Large intestine (tissue), 12 donors: ENCODE measurements at places on chromosomes 3 and 15. TPM values are rescaled to one million over a fixed set of nuclear protein-coding genes. Genes with fewer than 3 reads are reported as not detected.

- DNase-seq, result no peak
Measured at GRCh38 chr3:168684519-168684918, 588.8 kb upstream of the GOLIM4 start.

DNA sequence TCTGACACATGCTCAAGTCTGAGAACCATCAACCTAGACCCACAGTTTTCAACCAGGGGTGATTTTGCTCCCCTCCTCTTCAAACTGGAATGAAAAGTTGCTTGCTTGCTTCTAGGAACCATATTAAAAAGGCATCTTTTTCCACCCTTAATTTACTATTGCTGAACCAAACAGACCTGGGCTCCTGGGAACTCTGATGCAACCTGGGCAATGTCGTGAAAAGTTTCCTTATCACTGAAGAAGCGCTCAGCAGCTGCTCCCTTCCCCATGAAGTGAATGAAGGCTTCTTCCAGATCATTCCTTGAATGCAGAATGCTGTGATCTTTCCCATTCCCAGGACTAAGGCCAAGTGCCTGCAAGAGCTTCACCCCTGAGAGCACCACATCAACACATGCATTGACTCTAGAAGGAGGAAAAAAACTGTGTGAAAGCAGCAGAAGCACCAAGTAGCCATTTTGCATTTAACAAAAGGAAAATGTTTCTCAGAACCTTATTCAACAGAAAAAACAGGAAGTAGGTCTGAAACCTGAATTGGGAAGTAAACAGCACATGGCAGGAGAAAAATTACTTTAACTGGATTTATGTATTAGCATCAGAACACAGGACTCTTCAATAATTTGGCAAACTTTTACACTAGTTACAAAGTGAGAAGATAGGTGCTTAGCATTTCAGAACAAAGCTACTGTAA is 8.7 kb downstream of the ADPGK start:
- DNase-seq, result no peak

DNA sequence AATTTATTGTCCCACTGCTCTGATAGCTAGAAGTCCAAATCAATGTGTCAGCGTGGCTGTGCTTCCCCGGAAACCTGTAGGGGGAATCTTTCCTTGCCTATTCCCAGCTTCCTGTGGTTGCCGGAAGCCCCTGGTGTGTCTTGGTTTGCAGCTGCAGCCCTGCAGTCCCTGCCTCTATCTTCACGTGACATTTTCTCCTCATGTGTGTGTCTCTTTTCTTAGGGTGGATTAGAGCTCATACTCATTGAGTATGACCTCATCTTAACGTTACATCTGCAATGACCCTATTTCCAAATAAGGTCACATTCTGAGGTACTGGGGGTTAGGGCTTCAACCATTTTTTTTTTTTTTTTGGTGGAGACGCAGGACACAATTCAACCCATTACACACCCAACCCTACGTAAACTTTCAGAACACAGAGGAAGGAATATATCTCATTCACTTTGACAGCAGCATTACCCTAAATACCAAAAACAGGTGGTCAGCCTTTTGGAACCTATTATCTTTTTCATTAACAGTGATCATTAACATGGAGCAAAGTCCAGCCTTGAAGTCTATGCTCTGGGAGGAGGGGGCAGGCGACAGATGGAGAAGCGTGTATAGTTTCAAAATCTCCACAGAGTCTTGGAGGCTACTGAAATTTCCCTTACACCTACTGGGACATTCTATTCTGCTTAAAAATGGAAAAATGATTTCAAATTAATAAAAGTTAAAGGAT is 88.6 kb downstream of the RYK start:
- peak; percentile 59 for DNase-seq

DNA sequence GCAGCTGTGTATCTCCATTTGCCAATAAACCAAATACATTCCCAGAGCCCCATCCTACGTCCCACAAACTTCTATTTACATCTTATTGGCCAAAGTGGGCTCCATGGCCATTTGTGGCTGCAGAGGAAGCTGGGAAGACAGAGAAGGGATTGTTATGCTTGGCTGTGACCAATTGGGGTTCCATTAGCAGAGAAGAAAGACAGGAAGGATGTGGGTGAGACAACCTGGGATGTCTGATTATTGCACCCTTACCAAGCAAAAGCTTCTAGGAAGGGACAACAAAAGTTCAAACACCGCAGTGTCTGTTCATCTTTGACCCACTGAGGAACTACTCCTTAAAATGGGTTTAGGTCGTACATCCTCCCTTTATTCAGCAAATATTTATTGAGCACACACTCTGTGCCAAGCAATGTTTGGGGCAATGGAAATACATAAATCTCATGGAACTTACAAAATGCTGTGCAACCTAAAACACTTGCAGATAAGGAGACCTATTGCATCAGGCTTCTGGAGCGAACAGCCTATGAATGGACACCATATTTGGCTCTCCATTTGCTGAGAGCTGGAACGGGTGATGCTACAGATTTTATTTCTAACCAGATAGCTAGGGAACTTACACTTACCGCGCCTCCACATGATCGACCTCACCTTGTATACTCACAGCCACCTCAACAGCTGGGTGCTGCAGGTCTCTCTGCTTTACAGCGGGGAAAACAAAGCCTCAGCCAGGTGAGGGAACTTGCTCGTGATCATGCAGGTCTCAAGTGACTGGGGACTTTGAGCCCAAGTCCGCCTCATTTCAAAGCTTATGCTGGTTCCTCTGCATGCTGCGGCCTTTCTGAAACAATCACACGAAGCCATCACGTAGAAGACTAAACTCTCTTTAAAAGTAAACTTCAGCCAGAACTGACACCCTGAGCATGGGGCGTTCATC is 21.4 kb upstream of the NR2E3 start:
- DNase-seq, result peak; percentile 92

DNA sequence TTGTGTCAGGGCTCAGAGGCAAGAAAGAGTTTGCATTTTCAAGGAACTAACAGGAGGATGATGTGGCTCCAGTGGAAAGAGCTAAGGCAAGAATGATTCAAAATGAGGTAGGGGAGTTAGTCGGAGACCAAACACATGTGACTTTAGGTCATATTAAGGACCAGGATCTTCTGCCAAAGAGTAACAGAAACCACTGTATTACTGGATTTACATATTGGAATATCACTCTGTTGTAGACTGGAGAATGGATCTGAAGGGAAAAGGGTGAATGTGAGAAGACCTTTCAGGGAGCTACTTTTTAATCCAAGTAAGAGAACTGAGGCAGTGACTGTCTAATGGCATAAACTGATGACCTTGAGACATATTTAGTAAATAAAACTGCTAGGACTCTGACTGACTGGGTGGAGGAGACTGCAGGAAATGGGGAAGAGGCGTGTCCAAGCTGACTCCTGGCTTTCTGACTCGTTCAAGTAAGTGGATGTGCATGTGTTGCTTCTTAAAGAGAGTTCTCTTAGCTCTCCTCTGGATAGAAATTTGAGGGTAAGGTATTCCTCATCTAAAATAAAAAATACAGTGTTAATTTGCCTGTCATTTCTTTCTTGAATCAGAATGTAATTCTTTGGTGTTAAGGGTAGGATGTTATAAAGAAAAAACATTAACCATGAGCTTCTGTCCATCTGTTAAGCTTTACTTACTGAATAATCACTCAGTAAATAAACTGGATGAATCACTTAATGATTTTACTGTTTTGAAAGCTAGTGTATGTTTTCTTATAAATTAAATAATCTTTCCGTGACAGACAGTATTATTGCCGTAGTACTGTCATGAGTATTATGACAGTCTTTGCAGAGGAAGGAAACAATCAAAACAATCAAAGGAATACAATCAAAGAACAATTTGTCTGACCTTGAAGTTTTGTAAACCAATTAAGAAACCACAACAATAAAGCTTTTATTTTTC is 58.3 kb upstream of the CFAP20DC start:
- DNase-seq, result peak; percentile 17

DNA sequence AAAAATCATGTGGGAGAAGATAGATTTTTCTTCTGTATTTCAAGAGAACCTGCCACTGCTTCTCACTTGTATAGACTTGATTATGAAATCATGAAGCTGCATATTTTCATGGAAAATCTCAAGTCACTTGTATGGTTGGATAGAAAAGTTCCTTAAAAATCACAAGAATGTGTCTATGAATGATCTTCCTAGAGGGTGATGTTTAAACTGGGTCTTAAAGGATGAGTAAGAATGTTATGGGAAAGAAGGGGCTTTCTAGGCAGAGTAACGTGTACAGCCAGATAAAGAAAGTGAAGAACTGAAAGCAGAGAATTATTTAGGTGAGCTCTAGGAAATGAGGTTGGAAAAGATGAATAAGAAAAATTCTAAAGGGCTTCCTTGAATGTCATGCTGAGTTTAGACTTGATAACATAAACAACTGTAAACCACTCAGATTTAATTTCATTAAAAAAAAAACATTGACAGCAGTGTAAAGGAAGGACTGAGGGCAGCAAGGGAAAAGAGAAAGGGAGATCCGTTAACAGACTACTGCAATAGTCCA is 5.0 kb downstream of the CD47 start:
- DNase-seq, result no peak

DNA sequence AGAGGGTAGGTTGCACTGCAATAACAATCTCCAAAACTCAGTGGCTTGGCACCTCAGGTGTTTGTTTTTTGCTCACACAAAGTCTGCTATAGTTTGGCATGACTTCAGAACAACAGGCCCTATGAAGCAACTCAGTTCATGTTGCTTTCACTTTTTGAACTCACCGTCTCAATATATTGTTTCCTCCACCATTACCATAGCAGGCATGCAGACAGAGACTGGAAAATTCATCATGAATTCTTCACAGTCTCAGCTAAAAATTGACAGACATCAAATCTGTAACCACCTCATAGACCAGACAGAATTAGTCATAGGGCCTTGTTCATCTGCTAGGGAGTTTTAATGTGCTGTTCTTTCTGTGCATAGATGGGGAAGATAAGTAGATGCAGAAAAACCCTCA is 161.4 kb upstream of the POU1F1 start:
- no peak for DNase-seq

DNA sequence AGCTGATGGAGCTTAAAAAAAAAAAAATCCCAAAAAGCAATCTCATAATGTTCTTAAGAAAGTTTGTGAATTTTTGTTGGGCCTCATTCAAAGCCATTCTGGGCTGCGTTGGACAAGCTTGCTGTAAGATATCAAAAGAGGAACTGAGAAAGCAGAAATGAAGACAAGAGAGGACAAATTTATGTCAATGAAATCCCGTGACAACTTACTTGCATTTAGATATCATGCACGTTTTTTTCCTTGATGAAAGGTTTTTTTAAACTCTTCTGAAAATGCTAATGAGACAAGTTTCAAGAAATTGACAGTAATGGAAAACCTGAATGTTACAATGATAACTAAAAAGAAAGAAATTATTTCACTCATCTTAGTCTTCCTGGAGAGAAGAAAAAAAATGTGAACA is 662.9 kb downstream of the SQOR start:
- DNase-seq, result no peak

DNA sequence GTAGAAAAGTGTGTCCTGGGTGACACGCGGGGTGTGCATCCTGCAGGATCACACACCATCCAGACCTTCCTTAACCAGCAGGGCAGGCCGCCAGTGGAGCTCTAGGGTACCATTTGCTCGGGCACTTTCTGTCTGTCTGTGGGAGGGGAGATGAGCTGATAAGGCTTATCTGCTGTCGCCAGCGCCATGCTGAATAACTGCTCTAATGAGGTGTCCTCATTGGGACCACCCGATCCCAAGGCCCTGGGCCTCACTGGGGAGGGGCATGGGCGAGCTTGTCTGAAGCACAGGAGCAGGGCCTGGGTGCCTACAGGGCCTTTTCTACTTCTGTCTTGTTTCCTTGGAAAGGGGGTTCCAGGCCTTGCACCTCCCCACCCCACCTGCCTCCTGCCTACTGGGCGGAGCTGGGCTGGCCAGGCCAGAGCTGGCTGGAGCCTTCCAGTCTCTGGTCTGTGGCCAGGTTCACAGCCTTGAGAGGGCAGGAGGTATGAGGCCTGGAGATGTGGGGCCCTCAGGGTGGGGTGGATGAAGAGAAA is 2.5 kb upstream of the GATA2 start:
- no peak for DNase-seq

DNA sequence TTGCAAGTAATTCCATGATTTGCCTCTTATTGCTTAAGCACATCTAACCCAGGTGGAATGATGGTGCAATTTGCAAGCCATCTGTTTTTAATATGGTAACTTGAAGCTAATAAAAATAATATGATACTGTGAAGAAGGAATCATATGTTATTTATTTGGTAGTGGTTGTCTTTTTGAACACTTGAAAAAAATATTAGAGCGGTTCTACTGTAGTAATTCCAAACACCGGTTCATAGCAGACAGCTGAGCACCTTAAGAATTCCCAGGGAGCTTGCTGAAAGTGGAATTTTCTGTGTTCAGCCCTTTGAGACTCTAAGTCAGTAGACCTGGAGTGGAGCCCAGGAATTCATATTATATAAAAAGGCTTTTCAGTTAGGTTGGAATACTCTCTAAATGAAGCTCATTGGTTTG is 687.4 kb downstream of the EDEM1 start:
- DNase-seq, result no peak

DNA sequence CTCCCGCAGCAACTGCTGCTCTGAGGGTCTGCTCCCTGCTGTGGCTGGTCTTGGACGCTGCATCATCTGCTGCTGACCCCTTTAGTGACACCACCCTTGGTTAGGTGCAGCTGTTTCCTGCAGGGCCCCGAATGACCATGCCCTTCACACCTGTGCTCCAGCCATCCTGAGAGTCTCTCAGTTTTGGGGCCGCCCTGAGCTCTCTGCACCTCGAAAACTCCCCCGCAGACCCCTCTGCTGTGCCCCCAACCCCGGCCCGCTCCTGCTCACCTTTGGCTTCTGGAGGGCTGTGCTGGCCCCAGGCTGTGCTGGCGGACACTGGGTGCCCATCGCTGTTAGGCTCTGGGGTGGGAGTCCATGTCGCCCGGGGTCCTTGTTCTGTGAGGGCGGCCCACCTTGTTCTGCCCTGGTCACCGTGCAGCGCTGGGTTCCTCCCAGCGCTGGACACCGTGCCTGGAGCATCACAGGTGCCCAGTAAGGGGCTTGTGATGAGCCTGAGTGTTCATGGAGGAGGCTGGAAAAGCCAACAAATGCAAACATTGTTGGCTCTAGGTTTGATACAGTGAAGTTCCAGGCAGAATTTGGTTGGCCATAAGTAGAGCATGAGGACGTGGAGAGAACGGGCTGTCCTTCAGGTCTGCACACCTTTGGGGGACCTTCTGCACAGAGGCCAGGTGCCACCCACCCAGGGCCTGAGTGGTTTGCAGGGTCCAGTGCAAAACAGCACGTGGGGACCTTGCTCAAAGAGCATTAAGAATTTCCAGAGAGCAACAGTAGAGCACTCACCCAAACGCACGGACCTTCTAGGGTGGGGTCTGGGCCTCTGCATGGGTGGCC is 12.3 kb downstream of the ABTB1 start:
- no peak for DNase-seq

The RASL12 gene
- 3.6 TPM for polyA plus RNA-seq

The SYNM gene
- 29.4 TPM for polyA plus RNA-seq

The SUCNR1 gene
- polyA plus RNA-seq, result 0.69 TPM
